Adrenal gland (tissue), 19 donors: ENCODE measurements at places on chromosomes 3 and 15.
A peak's percentile ranks its signal among the peaks of the same experiment; 100 is the strongest.

GRCh38 chr3:22122567-22122966 lies 371.6 kb upstream of the ZNF385D start:
- H3K36me3 ChIP-seq = no peaks in the 10 kb centered on the region
- H3K27ac ChIP-seq = no peak overlapping the region
- no peak overlapping the region for H3K4me3 ChIP-seq
- H3K27me3 ChIP-seq = no peaks in the 10 kb centered on the region

- peaks cover 16% of the 10 kb centered on the region for H3K4me1 ChIP-seq
- no peaks in the 10 kb centered on the region for H3K36me3 ChIP-seq
- H3K27me3 ChIP-seq = no peaks in the 10 kb centered on the region
- no peak overlapping the region for H3K27ac ChIP-seq
- no peak for DNase-seq
- no peak overlapping the region for H3K4me3 ChIP-seq
Measured at GRCh38 chr3:157284688-157285087, 124.7 kb upstream of the CCNL1 start.

- no peaks in the 10 kb centered on the region for H3K27me3 ChIP-seq
- H3K4me3 ChIP-seq = no peak overlapping the region
- H3K36me3 ChIP-seq = no peaks in the 10 kb centered on the region
- H3K4me1 ChIP-seq = peaks cover 32% of the 10 kb centered on the region
Measured at GRCh38 chr3:127694467-127695215, 21.9 kb downstream of the ABTB1 start.

DNA sequence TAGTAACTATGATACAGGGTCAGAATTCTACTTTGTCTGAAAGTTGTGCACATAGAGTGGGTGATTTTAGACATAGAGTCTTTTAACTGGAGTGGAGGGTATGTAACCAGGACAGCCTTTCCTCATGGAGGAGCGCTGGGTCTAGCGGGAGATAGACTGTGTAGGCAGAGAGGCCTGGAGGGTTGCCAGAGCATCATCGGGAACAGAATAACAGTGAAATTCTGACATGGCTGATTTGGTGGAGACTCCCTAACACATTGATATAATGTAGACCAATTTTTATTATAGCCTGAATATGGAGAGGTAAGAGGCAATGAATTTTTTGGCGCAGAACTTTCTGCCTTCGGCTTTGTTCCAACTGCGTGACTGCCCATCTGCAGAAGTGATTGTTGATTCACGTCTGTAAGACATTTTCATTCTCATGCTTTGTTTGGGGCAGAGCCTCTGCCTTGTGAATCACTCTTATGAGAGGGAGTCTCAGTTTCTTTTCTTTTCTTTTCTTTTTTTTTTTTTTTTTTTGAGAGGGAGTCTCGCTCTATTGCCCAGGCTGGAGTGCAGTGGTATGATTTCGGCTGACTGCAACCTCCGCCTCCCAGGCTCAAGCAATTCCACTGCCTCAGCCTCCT lies 16.0 kb downstream of the LPP start:
- no peaks in the 10 kb centered on the region for H3K27me3 ChIP-seq
- H3K36me3 ChIP-seq = no peaks in the 10 kb centered on the region
- no peak overlapping the region for H3K4me3 ChIP-seq

GRCh38 chr3:12442654-12443501 lies 41.4 kb upstream of the TSEN2 start:
- no peaks in the 10 kb centered on the region for H3K27me3 ChIP-seq
- H3K4me3 ChIP-seq = no peak overlapping the region
- no peaks in the 10 kb centered on the region for H3K4me1 ChIP-seq

- H3K4me3 ChIP-seq = no peak overlapping the region
- DNase-seq = no peak
- H3K4me1 ChIP-seq = peaks cover 21% of the 10 kb centered on the region
- no peak overlapping the region for H3K27ac ChIP-seq
Measured at GRCh38 chr3:194249323-194250097, 101.6 kb downstream of the CPN2 start.

DNA sequence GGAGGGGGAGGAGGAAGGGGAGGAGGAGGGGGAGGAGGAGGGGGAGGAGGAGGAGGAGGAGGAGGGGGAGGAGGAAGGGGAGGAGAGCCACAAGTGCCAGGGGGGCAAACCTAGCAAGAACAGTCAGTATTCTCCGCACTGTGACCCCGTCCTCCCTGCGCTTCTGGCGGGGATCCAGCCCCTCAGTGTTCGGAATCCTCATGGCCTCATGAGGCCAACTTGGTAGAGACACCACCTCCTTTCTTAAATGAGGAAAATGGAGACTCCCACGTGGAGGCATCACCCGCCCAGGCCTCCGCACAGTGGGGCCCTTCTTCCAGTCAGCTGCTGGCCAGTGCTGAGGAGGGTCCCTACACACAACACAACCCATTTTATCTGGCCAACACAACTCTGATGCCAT lies 163.4 kb downstream of the XXYLT1 start:
- no peak overlapping the region for H3K4me3 ChIP-seq
- peaks cover 12% of the 10 kb centered on the region for H3K4me1 ChIP-seq
- DNase-seq = no peak
- H3K27me3 ChIP-seq = no peaks in the 10 kb centered on the region

- no peak overlapping the region for H3K4me3 ChIP-seq
- no peak for DNase-seq
- H3K36me3 ChIP-seq = no peaks in the 10 kb centered on the region
- H3K4me1 ChIP-seq = no peaks in the 10 kb centered on the region
Measured at GRCh38 chr3:8647137-8647985, 2.8 kb upstream of the SSUH2 start.

DNA sequence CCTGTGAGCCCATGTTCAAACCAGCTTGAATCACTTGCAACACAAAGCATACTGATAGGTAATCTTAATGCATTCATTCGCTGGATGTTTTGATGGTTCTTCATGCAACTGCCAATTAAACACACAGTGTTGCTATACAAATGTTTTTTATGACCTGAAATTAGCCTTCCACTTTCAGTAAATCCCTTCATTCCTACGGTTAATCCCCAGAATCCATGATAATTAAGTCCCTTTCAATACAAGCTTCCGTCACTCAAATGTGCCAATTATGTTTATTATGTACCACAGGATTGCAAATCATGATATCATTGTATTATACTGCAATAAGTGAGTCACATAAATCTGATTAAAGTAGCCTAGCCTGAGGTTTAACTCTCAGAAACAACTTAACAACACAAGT lies 14.5 kb upstream of the LYZL4 start:
- DNase-seq = no peak
- H3K36me3 ChIP-seq = no peaks in the 10 kb centered on the region
- no peak overlapping the region for H3K27ac ChIP-seq
- H3K4me3 ChIP-seq = no peak overlapping the region
- H3K27me3 ChIP-seq = no peaks in the 10 kb centered on the region

DNA sequence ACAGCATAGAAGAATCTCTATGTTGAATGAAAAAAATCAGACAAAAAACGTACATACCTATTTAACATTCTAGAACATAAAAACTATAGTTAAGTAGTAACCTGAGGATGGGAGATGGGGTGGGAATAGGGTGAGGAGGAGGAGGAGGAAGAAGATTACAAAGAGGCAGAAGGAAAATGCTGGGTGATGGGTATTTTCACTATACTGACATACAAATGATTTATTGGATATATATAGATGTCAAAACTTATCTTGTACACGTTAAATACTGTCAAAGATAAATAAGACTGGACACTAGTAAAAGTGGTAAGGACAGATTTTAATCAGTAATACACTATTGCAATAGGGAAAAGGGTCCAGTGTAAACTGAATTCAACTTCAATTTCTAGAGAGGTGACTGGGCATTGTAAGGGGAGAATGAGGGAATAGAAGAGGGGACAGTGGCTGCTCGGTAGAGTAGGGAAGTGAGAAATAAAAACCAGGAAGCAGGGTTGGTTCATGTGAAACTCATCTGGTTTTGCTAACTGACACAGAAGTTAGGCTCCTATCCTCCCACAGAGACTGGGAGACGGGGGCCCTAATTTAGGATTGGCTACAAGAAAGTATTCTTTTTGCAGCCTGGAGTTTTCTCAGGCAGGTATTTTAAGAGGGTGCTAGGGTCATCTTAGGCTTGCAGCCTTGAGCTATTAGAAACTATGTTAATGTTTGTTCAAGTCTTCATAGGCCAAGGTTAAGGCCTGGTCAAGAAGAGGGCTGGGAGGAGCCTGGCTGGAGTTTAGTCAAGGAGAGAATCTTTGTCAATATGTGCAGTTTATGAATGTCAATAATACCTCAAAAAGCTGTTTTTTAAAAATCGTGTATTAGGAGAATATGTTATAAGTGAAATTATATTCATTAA lies 15.0 kb upstream of the C15orf61 start:
- H3K27me3 ChIP-seq = no peaks in the 10 kb centered on the region
- H3K36me3 ChIP-seq = no peaks in the 10 kb centered on the region
- H3K4me3 ChIP-seq = no peak overlapping the region

DNA sequence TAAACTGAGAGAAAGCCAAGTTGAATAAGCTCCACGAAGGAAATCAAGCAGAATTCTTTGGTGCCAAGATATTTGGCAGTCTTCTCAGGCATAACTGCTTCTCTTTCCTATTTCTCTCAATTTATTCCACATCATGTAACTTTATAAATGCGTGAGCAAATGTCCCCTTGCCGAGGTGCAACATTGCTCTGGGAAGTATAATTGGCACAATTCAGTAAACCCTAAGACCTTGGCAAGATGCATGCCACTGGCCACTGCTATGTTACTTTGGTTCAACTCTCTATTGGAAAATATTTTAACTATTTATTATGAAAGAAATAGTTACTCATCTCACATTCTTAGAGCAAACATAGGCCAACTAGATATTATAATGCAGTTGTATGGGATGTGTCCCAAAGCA lies 170.2 kb downstream of the SUCNR1 start:
- DNase-seq = no peak
- no peaks in the 10 kb centered on the region for H3K27me3 ChIP-seq
- no peaks in the 10 kb centered on the region for H3K4me1 ChIP-seq
- H3K27ac ChIP-seq = no peak overlapping the region
- H3K36me3 ChIP-seq = no peaks in the 10 kb centered on the region

- no peak overlapping the region for H3K27ac ChIP-seq
- no peaks in the 10 kb centered on the region for H3K27me3 ChIP-seq
- no peak overlapping the region for H3K4me3 ChIP-seq
- H3K36me3 ChIP-seq = no peaks in the 10 kb centered on the region
Measured at GRCh38 chr3:42755681-42756578, 17.1 kb downstream of the CCDC13 start.

DNA sequence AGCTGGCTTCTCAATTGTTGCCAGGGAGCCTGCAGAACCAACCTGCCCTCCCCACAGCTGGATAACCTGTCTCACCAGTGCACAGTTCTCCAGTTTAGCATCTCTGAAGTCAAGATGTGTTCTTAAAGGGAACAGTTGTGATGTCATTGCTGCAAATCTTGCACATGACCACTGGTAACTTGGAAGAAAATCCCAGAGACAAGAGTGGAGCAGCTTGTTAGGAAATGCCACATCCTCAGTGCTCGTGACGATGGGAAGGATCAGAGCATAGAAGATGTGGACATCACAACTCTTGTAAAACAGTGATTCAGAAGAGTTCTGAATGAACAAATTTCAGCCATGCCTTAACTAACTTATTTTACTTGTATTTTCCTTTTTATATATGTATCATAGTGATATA lies 36.1 kb upstream of the LIMD1 start:
- H3K4me3 ChIP-seq = no peak overlapping the region
- H3K36me3 ChIP-seq = no peaks in the 10 kb centered on the region
- no peak overlapping the region for H3K27ac ChIP-seq

GRCh38 chr3:66106788-66107187 lies 68.1 kb upstream of the MAGI1 start:
- H3K4me3 ChIP-seq = no peak overlapping the region
- H3K27ac ChIP-seq = no peak overlapping the region
- H3K36me3 ChIP-seq = no peaks in the 10 kb centered on the region
- H3K4me1 ChIP-seq = no peaks in the 10 kb centered on the region
- DNase-seq = no peak
- no peaks in the 10 kb centered on the region for H3K27me3 ChIP-seq

GRCh38 chr3:171879472-171879871 lies 36.3 kb downstream of the TMEM212 start:
- H3K27ac ChIP-seq = no peak overlapping the region
- no peak overlapping the region for H3K4me3 ChIP-seq
- no peak for DNase-seq

- no peak for DNase-seq
- no peak overlapping the region for H3K27ac ChIP-seq
- peaks cover 14% of the 10 kb centered on the region for H3K4me1 ChIP-seq
- no peaks in the 10 kb centered on the region for H3K36me3 ChIP-seq
- no peaks in the 10 kb centered on the region for H3K27me3 ChIP-seq
Measured at GRCh38 chr3:133663569-133664313, 2.0 kb upstream of the TOPBP1 start.

DNA sequence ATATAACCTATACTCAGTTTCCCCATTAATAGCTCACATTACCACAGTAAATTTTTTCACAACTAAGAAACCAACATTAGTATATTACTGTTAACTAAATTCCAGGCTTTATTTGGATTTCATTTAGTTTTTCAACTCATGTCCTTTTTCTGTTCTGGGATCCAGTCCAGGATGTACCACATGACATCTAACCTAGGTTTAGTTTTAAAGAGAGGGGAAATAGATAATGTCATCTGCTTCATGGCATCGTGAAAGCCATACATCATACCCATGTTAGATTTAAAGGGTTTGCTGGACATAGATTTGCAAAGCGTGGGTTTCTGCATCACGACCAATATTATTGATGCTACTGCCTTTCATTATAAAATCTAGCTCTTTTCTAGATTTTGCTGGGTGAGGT lies 33.2 kb upstream of the RPP14 start:
- no peak for DNase-seq
- peaks cover 14% of the 10 kb centered on the region for H3K36me3 ChIP-seq
- H3K27ac ChIP-seq = no peak overlapping the region
- H3K4me3 ChIP-seq = no peak overlapping the region
- H3K4me1 ChIP-seq = peaks cover 10% of the 10 kb centered on the region

DNA sequence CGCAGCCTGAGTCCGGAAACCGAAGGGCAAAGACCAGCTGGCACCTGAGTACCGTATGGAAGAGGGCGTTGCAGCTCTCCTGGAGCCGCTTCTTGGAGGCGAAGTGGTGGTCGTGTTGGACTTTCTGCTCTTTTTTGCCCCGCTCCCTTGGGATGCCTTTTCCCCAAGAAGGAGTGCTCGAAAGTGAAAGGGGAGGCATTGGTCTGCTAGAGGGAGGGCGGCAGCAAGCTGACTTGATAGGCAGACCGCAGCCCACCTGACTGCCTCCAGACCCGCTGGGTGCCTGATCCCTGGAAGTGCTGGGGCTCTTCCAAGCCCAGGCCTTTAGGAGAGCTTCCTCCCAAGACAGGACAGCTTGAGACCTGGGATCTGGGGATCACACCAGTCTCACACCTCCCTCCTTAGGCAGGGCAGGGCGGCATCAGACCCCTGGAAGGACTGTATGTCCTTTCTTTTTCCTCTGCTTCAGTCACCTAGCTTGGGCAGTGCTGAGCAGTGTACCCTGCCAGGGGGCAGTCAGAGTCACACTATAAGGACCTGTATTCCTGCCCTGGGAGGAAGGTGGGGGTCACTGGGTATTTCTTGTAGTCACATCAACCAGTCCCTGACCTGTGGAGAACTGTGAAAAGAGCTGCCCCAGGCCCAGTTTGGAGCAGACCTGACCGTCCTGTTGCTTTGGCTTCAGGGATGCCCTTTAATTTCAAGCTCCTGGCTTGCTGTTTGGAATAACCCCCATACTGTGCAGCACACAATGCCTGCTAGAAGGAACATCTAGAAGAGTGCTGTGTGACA lies 2.1 kb downstream of the ACVR2B start:
- H3K4me3 ChIP-seq = peak overlapping the region; percentile 75
- H3K27me3 ChIP-seq = no peaks in the 10 kb centered on the region
- peak overlapping the region; percentile 91 for H3K27ac ChIP-seq
- peaks cover 59% of the 10 kb centered on the region for H3K4me1 ChIP-seq
- H3K36me3 ChIP-seq = no peaks in the 10 kb centered on the region
- DNase-seq = no peak

- no peak for DNase-seq
- H3K27ac ChIP-seq = no peak overlapping the region
- H3K27me3 ChIP-seq = no peaks in the 10 kb centered on the region
- H3K36me3 ChIP-seq = peaks cover 56% of the 10 kb centered on the region
Measured at GRCh38 chr3:42647821-42648459, 5.6 kb upstream of the ZBTB47 start.
